ENCODE measurements at places on chromosomes 5 and 9.

- no peak for DNase-seq
Measured at GRCh38 chr5:87392801-87393200, 19.9 kb downstream of the CCNH start.

- DNase-seq = no peak
Measured at GRCh38 chr5:34022121-34022705, 14.4 kb upstream of the AMACR start.

DNA sequence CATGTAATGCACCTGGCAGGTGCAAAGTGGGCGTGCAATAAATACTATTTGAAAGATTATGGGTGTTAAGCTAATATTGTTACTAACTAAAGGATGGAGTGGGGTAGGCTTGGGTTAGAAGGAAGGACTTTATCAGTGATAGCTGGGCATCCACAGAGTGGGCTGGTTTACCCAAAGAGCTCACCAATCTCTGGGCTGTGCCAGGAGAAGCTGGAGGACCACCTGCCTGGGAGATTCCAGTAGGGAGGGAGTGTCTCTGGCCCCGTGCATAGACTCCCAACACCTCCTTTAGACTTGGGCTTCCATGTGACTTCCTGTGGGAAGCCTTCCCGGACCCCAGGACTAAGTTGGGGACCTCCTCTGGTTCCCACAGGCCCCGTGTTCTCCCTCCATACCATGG, 5.6 kb upstream of the URM1 start:
- DNase-seq = no peak

DNA sequence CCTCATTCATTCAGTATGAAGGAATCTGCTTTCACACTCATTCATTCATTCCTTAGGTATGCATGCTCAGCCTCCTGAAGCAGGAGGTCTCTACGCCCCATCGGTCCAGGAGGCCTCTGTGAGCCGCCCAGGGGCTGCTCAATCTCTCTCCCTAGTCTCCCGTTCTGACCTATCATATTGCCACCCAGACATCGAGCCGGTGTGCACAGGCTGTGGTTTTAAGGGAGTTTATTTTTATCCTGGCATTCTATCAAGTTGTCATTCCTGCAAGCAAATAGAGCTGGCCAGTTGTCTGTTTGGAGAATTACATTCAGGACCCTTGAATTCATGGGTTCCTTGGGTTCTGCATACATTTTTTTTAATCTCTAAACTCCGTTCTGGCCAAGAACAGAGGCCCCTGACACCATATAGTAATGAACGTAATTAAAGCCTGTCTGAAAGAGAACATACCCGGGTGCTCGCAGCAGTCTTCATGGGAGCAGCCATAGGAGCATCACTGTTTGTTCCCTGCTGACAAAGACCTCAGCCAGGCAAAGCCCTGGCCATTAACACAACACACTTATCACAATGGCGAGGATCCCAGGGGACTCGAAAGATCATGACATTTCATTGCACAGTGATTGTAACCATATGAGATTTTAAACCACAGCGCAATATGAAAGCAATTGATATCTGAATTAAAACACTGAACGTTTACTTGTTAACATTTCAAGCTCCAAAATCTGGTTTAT, 80.9 kb downstream of the ADAMTS16 start:
- no peak for DNase-seq

- DNase-seq = no peak
Measured at GRCh38 chr9:70192707-70193106, 66.1 kb upstream of the SMC5 start.

DNA sequence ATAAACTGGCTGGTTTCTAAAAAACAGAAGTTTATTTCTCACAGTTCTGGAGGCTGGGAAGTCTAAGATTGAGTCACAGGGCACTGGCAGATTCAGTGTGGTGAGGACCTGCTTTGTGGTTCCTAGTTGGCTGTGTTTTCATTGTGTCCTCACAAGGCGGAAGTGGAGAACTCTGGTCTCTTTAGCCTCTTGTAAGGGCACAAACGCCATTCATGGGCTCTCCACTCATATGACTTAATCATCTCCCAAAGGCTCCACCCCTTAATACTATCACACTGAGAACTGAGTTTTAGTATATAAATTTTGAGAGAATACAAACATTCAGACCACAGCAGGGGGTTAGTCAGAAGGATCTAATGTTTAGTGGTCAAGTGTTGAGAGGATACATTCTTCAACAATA, 208.2 kb downstream of the SEC61B start:
- DNase-seq = no peak

GRCh38 chr5:79792463-79792862, 102.8 kb downstream of the CMYA5 start:
- no peak for DNase-seq

- DNase-seq = no peak
Measured at GRCh38 chr9:110208031-110208430, at the start of gene C9orf152. Gene C9orf152, minus strand, starts transcription at chr9:110208159. Its CDS starts 580 bp downstream, at chr9:110207579.

DNA sequence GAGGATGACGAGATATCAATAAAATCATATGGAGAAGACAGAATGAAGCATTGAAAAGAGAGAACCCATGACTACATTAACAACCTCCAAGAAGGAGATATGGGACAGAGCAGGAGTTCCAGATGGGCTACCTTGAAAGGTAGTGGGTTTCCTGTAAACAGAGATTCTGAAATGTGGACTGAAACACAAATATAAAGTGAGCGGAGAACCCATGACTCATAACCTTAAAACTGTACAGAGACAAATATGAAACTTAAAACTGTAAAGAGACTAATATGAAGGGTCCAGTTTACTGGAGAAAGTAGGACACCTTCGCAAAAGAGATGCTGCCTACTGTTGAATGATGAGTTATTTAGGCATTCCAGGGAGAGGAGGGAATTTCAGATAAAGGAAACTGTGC, 383.7 kb downstream of the CAAP1 start:
- no peak for DNase-seq

DNA sequence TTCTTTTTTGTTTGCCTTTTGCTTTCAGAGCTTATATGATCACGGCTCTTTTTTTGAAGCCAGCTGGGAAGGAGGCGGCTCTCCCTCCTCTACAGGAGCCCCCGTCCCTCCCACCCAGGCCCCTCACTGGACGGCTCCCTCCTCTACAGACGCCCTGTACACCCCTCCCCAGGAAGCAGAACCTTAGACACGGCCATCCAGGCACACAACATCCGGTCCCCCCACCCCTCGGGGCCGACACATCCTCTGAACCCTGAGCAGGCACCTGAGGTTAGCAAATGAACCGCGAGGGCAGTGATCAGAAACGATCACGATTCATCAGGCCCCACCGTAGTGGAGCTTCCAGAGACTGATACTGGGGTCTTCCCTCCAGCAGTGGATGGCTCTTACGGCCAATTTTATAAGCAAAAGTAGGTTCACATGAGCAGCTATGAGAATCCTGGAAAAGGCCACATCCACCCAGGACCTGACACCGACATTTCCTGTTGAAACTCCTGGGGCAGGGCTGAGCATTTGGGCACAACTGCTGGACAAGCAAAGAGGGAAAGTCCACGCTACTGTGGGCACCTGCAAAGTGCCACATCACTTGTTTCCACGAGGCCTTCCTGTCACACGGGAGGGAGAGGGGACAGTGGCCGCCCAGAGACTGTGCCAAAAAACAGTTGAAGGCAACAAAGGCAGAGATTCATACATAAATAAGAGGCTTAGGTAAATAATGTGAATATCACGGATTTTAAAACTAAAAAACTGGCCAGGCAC, 78.9 kb downstream of the SEMA4D start:
- DNase-seq = no peak

DNA sequence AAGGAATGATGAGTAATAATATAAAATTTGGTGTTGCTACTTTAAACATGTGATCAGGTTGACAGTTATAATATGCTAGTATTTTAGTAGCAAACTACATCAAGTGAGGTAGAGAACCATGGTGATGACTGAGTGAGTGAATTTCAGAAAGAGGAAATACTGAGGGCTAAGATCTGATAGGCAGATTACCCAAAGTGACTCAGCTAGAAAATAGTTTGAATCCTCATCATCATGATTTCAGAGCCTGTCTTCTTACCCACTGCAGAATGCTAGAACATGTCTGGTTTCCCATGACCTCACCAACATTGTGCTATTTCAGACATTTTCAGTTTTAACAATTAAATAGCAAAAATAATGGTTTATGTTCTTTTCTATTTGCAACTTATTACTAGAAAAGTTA, 602.1 kb downstream of the TAF11L14 start:
- no peak for DNase-seq

- no peak for DNase-seq
Measured at GRCh38 chr9:82912645-82913044, 150.3 kb downstream of the RASEF start.

DNA sequence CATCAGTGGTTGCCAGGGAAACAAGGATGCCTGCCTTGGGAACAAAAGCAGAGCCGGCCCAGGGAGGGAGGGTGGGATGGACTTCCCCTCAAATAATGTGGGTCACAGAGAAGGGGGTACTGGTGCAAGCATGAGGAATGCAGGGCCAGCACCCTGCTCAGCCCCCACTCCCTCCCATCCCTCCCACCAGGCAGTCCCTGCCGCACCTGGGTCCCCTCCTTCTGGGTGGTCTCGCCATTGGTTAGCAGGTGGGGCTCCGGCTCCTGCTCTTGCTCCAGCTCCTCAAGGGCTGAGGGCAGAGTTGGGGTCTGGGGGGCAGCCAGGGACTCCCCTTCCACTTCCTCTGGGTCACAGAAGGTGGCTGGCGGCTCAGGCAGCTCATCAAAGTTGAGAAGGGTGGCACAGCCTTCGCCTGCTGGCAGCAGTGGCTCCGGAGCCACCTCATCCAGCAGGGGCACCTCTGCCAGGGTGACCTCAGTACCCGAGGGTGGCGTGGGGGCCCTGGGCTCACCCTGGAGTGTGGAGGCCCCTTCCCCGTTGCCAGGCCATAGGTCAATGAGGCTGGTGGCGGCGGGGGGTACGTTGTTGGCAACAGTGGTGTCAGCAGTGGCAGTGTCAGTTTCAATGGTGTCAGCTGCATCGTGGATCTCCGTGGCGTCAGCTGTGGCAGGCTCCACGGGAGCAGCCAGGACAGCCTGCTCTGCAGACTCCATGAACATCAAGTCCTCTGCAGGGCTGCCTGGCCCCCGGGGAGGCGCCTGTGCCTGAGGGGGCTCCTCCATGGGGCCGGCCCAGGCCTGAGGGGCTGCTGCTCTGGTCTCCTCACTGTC, 11.5 kb downstream of the PRR7 start:
- no peak for DNase-seq

DNA sequence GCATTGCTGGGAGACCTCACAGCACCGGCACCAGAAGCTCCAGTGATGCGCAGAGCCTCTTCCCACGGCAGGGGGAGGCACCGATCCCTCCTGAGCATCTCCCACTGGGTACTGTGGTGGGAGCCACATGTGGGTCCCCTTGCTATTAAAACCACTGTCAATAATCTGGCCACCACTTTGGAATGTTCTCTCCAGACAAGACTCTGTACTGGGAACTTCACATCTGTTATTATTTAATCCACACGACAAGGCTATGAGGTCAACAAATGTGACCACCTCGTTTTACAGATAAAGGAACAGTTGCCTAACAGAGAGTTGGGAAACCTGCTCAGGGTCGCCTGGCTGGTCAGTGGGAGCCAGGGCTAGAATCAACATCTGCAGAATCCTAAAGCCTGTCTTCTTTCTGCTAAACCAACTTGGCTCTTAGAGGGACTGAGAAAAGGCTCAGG, 72.7 kb downstream of the EPB41L4B start:
- DNase-seq = no peak

DNA sequence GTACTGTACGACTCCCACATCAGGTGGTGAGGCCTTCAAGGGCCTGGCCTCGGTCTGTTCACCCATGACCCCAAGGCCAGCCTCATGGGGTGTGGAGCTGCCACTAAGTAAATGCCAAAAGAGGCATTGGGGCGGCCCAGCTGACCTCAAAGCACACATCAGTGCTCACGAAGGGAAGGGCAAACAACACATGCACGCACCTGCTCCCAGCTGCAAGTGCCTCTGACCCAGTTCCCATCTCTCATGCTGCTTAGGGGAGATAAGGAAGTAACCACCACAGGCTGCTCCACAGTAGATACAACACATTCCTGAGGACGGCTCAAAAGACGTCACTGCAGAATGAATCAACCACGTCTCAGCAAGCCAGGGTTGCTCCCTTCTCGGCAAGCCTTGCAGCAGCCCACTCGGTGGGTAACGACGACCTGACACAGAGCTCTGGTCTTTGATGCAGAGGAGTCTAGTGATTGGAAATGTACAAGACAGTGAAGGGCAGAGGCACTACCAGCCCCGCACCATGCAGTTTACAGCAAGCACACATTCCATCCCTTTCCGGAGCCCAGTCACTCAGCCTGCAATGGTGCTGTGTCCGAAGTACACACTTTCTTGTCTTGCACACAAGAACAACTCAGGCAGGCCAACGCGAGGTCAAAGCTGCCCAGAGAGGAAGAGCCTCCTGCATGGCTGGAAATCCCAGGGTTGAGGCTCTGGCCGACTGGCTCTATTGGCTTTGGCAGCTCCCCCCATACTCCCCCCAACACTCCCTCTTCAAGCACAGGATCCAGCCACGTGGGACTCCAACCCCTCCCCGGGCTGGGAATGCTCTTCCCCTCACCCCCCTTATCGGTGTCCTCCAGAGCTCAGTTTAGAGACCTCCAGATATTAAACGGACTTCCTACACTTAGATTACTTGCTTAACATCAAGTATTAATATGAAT, 31.8 kb downstream of the FABP6 start:
- DNase-seq = no peak

- DNase-seq = no peak
Measured at GRCh38 chr9:137270929-137271695, 6.4 kb upstream of the TOR4A start.

- no peak for DNase-seq
Measured at GRCh38 chr5:96049398-96050272, 88.0 kb upstream of the ELL2 start.

GRCh38 chr5:77851176-77852067, 75.3 kb upstream of the TBCA start:
- DNase-seq = peak; percentile 72

- no peak for DNase-seq
Measured at GRCh38 chr5:91132550-91132949, 250.6 kb downstream of the ARRDC3 start.

DNA sequence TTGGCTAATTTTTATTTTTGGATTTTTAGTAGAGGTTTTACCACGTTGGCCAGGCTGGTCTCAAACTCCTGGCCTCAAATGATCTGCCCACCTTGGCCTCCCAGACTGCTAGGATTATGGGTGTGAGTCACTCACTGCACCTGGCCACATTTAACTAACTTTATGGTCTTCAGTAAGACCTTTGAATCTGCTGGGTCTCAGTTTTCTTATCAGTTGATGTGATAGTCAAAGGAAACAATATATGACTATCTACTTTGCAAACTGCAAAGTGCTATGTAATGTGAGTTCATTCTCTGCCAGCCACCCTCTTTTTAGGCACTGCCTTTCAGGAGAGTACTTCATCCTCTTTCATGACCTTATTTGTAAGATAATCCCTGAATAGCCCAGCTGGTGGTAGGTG, 474.7 kb downstream of the PDE4D start:
- no peak for DNase-seq

DNA sequence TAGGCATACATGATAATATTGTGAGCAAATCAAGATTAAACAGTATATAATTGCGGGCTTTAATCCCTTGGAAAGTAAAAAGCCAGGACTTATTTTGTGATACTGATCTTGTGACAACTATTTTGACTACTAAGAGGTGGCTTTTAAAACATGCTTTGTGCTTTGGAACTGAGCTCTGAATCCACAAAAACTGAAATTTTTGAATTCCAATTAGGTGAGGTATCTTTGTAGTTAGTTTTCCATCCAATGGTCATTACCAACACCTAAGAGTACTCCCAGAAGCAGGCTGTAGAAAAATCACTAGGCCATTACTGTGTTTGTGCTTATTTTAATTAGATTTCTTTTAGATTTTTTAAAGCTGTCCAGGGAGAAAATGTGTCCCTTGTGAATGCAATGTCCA, 559.5 kb upstream of the WWC1 start:
- no peak for DNase-seq

All from iPS-NIHi11 (cell line).